CD4-positive, alpha-beta T cell treated with Interferon gamma for 1 hour (primary cell): ENCODE measurements at places on chromosomes 2 and 18.

GRCh38 chr2:235271936-235272335 lies 221.9 kb upstream of the AGAP1 start:
- no peak for DNase-seq

DNA sequence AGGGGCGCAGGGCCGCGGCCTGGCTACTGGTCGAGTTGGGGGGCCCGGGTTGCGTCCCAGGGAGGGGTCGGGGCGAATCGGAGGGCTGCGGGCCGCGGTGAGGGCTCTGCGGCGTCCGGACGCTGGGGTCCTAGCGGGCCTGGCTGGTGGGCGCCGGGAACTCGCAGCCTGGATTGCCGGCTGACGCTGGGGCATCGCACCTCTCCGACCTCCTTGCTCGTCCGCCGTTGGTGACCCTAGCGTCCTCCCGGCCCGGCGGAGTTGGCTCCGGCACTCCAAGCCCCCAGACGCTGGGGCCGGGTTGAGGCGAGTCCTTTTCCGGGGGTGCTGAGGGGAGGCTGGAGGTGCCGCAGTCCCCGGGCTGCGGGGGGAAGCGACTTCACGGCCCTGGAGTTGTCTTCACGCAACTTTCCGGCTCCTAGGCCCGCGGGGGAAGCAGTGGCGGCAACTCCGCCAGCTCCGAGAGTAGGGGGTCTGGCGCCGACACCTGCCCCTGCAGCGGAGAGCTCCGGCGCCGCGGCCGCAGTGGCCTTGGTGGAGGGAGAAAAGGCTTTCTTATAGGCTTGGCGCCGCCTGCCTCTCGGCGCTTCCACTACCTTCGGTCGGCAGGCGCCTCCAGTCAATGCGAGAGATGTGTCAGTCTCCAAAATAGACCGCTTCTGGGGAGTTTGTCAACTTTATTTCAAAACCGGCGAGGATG lies 70.3 kb downstream of the HAUS1 start:
- DNase-seq = peak; percentile 7

DNA sequence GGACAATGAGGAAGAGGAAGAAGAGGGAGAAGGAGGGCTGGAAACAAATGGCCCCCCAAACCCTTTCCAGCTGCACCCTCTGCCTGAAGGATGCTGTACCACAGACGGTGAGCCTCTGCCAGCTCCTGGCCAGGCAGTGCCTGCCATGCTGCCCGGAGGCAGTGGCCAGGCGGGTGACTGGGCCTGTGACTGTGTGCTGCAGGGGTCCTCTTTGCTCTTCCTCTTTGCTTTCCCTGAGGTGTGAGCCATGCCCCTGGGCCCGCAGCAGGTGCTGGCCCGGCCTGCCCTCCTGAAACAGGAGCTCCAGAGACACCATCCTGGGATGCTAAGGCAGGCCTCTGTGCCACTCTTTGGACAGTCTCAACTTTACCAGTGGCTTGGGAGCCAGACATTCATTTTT lies 28.6 kb downstream of the GREB1 start:
- no peak for DNase-seq

DNA sequence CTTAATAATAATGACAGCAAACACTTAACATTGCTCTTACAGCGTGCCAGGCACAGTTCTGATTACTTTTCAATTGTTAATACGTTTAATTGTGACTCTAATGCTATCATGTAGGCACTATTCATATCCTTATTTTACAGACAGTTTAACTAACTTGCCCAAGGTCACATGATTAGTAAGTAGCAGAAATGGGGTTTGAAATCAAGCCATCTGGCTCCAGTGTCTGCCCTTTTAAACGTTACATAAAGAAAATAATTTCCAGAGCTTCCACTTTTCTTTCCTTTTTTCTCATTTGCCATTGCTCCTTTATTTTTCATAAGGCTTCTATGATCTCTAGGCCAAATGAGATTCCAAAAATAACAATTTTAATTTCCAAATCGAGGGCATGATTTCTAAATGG lies 50.6 kb upstream of the IKZF2 start:
- no peak for DNase-seq

DNA sequence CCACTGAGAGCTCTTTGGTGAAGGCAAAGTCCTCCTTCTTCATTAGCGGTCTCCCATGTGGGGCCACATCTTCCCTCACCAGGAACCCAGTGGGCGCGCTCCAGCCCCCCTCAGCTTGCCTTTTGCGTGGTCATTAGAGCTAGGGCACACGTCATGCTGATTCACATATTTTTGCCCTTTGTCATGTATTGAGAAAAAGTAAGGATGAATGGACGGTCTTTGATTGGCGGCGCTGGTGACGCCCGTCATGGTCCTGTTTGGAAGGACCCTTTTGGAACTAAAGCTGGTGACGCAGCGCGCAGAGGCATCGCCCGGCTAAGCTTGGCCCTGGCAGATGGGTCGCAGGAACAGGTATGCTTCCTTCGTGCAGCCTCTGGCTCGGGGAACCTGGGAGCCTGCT lies 3.1 kb downstream of the SLC14A1 start:
- no peak for DNase-seq

DNA sequence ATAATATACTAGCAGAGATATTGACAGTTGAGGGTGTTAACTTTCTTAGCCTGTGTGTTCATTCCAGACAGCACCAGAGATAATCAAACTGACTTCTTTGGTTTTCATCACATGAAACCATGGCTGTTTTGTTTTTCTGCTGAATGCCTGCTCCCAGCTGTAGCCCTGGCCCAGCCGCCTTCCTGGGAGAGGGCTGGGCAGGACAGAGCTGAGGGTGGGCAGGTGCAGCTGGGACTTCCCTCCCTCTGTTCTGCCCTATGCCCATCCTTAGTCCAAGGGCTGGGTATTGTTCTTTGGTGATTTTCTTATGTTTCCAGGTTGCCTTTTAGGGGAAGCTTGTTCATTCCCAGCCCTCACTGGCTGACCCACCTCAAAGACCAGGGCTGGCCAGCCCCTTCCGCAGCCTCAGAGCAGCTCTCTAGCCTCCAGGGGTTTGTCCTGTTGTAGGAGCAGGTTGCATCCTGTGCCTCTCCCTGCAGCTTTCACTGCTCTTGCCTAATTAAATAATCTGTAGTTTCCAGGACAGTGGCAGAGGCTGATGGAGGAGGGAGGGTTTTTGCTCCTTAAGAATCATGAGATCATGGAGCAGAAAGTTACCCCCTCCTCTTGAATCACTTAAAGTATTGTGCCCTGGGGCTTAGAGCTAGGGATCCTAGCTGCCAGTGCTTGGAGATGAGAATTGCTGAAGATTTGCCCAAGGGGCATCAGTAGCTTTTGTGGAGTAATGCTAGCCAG lies 61.4 kb downstream of the MTCL1 start:
- no peak for DNase-seq
